ENCODE measurements at places on chromosomes 3 and 15. TPM values are rescaled to one million over a fixed set of nuclear protein-coding genes. Genes with fewer than 3 reads are reported as not detected.
A peak's percentile ranks its signal among the peaks of the same experiment; 100 is the strongest.

HACL1 gene
- total RNA-seq, result 18.3 TPM

UROC1 gene
- 0.48 TPM for total RNA-seq

SLC24A5 gene
- 12.3 TPM for total RNA-seq

LRRC31 gene
- total RNA-seq, result not detected

DNA sequence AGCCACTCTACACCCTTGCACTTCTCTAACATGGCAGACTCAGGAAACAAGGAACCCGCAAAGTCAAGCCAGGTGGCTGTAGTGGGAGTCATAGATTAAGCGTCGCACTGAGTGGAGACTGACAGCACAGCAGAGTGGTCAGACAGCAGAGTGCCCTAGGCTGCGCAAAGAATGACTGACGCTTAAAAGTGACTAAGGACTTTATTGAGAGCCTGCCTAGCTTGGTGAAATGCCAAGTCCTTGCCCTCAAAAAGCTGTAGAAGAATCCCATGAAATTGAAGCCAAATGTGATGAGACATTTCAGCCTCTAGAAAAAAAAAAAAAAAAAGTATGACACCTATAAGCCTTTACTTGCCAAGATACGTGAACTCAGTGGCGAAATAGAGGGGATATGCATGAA, 30.2 kb downstream of the NCEH1 start:
- DNase-seq, result no peak

DNA sequence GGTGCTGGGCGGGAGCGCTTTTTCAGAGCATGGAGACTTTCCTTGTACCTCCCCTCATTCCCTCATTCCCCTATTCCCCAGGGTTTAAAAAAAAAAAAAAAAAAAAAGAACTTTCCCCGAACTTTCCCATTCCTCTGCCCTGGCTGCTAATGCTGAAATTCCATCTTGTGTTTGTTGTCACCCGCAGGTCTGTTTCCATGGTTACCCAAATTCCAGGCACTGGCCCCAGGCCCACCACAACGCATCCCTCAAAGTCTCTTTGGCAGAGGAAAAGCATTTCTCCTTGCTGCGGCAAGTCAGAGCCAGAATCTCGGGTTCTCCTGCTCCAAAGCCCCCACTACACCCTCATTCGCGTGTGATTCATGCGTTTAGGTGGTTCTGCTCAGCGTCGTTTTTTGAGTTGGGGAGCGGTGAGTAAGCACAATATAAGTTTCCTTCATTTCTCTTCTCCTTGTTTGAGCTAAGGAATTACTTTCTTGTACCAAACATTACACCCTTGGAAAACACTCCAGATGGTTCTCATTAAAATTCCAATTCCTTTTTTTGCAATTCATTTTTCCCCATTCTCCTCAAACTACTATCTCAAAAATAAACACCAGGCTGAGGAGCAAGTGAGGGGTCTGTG, 21.6 kb downstream of the ANAPC13 start:
- peak; percentile 95 for DNase-seq

DNA sequence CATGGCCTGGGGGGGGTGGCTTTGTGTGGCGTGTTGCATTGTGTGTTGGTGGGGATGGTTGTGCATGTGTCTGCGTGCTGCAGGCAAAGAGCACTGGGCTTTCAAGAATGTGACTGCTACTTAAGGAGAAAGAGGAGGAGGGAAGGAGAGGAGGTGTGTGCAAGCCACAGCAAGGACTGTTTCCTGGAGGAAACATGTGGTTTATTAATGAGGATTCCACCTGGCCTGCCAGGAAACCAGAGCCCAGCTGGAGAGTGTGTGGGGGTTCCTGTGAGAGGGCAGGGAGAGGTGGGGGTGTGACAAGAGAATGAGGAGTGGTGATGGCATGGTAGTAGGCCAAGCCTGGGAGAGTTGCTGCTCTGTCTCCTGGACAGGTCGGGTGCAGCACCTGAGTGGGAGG, 258.1 kb upstream of the ROPN1 start:
- DNase-seq, result no peak

DNA sequence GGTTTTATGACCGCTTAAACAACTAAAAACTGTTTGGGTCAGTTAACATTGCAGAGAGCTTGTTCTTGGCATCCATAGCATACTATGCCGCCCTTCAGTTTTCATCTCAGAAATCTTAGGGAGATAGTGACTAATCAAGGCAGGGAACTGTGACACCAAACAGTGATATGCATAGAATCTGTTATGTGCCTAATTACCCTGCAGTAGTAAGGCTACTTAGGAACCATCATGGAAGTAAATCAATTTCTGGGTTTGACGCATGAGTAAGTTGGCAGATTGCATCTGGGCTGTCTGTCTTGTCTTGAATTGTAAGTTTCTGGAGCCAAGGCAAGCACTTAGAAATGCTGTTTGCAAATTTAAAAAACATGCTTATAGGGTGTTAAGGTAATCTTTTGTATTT, 22.5 kb downstream of the KCTD6 start:
- DNase-seq, result no peak

DNA sequence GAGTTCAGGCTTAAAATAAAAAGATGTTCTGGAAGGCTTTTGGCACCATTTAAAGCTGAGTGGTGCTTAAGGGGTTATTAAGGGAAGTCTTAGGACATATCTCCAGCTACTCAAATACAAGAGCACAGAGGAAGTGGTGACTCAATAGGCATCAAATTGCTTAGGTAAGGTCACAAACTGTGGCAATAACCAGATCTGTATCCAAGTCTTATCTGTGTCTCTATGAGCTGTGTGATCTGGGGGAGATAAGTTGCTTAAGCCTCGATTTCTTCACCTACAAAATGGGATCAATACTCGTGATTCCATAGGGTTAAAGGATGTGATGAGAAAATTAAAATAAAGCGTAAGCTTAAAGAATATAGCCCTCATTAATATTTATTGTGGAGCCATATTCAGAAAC, 7.6 kb downstream of the HDC start:
- DNase-seq, result no peak

GRCh38 chr3:99253963-99254355, 352.5 kb upstream of the DCBLD2 start:
- no peak for DNase-seq

GRCh38 chr3:14306142-14306541, 96.3 kb upstream of the SLC6A6 start:
- DNase-seq, result no peak

GRCh38 chr3:19559724-19560442, 374.1 kb downstream of the EFHB start:
- DNase-seq, result no peak
